ENCODE measurements at places on chromosomes 5 and 9.

DNA sequence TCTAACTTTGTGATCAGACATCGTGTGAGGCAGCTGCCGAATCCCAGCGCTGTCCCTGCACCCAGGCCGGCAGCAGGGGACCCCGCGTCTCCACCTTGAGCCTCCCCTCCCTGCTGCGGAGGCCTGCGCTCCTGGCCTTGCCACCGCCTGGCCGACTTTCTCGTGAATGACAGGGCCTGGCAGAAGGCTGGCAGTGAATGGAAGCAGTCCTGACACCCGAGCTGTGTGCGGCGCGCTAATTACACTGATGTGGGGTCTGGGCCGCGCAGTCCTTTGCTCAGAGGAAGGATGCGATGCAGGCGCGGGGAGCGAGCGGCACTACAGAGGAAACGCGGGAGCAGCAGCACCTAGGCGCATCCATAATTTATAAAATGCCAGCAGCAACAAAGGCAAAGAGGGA, 40.3 kb downstream of the POU4F3 start:
- no peak for DNase-seq

GRCh38 chr9:69003051-69003450, 10.9 kb downstream of the PRKACG start:
- DNase-seq, result no peak

DNA sequence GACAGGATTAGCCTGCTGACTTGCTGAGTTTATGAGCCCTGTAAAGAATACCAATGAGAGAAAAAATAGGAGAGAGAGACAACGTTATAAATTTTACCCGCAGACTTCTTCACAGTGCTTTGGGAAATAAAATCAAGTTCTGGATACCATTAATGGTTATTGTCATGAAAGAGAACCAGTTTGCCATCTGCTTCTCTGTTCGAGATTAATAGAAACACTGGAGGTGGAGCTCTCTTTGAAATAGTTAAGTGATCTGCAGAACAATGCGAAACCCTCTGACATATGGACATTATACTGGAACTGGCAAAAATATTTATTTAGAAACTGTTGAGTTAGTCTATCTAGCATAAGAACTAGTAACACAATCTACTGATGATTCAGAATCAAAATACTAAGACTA, 500.7 kb downstream of the CDH12 start:
- DNase-seq, result no peak

DNA sequence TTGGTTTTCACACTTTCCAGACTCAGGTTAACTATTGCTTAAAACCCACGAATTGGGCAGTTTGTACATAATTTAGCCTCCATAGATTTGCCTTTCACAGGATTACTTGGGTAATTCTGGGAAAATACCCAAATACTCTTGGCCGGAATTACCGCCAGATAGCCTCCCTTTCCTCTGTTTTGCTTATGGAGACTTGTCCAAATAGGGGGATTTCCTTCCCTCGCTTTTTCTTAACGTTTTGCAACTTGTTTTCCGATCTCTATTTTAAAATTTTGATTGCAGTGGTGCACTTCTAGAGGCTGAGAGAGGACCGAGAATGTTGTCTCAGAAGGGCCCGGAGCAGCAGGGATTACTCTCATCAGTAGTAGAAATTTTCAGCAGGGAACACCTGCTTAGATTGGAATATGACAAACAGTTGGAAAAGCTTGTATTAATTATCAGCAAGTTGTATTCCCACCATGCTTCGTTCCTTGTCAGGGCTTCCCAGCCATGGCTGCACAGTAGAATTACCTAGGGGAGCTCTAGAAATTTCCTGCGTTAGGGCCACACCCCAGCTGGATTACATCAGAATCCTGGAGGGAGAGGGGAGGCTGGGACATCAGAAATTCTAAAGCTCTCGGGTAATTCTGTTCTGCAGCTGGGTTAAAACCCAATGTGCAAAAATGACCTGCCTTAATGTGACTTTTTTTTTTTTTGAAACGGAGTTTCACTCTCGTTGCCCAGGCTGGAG, 329.1 kb downstream of the SH3GL2 start:
- no peak for DNase-seq

- DNase-seq, result peak; percentile 47
These were observed 120.3 kb upstream of the BASP1 start for GRCh38 chr5:17096952-17097695.

DNA sequence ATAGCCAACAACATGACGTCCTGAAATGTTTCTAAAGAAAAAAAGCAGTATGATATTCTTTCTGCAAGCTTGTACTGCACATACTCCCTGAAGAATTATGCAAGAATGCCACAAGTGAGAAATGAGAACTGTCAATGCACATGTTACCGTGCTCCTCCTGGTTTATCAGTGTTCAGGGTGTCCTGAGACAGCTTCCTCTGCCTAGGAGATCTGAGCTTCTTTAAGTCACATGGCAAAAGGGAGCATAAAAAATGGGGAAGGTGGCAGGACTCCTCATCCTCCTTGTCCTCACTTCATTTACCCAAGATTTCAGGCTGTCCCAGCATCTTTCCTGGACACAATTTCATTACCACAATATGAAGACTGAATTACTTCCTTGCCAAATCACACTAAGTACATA, 238.2 kb downstream of the GLIS3 start:
- DNase-seq, result no peak

- DNase-seq, result no peak
These were observed 224.8 kb downstream of the MEF2C start for GRCh38 chr5:88657906-88658775.

DNA sequence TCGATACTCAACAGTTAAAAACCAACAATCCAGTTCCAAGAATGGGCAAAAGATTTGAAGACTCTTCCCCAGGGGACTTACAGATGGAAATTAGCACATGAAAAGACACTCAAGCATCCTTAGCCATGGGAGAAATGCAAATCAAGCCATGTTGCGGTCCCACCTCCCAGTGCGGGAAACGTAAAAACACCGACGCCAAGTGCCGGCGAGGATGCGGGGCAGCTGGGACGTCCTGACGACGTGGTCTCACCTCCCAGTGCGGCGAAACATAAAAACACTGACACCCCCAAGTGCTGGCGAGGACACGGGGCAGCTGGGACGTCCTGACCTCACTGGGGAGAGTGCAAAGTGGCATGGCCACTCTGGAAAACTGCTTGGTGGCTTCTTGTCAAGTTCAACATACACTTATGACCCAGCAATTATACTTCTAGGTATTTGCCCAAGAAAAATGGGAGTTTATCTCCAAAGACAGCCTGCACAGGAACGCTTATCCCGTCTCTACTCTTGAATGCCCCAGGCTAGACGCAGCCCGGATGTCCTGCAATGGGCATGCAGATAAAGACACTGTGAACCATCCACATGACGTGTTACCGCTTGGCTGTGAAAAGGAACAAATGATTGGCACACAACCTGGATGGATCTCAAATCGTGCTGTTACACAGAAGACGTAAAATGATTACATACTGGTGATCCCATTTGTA, 60.1 kb upstream of the UBAC1 start:
- DNase-seq, result no peak

- DNase-seq, result peak; percentile 25
These were observed 20.3 kb downstream of the PTPA start for GRCh38 chr9:129131300-129132145.

- DNase-seq, result no peak
These were observed 110.1 kb upstream of the OTULINL start for GRCh38 chr5:14471507-14471906.

- DNase-seq, result no peak
These were observed 33.1 kb upstream of the SPIN1 start for GRCh38 chr9:88355166-88355565.

DNA sequence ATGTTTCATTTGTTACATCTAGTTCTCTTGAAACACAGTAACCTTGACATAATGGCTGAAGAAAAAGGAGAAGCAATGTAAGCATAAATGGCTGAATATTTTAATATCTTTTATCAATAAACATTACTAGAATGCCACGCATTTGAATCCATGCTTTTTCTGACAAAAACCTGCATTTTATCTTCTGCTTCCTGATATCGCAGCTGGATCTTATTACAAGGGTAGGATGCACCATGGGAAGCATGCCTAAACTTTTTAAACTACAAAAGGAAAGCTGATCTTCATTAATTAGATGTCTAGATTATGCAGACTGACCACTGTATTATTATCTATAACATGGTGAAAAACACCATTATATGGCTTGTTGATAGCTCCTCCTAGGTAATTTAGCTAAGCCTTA, 156.6 kb downstream of the SLF1 start:
- no peak for DNase-seq

- no peak for DNase-seq
These were observed 200.2 kb downstream of the PLK2 start for GRCh38 chr5:58259685-58260152.
